ENCODE measurements at places on chromosomes 2 and 18.

DNA sequence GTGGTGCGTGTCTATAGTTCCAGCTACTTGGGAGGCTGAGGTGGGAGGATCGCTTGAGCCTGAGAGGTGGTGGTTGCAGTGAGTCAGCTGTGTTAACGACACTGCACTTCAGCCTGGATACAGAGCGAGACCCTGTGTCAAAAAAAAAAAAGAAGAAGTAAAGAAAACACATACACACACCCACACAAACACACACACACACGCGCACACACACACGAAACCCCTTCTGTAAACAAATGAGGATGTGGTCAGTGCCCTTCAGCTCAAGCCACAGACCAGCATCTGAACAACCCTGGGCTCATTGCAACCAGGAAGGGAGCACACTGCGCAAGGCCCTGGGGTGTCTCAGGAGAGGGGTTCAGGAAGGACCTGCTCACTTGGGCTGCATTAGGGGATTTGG lies 47.9 kb upstream of the KCNF1 start:
- no peak for DNase-seq

GRCh38 chr18:58180738-58181353 lies 136.8 kb downstream of the NEDD4L start:
- peak; percentile 62 for DNase-seq

- no peak for DNase-seq
Measured at GRCh38 chr2:160145471-160145870, 54.6 kb downstream of the ITGB6 start.

DNA sequence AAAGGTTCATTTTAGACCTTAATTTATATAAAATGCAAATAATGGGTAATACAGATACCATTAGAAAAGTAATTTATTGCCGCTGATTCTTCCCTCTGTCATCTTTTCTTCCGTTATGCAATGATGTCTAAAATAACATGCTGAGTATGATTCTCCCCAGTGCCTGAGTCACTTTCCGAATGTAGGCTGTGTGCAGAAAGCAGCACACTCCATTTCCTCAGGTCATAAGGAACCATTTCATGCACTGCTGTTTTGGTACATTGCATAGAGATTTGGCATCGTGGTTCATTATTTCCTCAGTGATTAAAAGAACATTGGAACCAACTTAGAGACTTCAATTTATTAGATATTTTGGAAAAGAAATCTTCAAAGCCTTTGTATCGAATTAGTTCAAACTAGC lies 173.5 kb downstream of the CDH2 start:
- no peak for DNase-seq

DNA sequence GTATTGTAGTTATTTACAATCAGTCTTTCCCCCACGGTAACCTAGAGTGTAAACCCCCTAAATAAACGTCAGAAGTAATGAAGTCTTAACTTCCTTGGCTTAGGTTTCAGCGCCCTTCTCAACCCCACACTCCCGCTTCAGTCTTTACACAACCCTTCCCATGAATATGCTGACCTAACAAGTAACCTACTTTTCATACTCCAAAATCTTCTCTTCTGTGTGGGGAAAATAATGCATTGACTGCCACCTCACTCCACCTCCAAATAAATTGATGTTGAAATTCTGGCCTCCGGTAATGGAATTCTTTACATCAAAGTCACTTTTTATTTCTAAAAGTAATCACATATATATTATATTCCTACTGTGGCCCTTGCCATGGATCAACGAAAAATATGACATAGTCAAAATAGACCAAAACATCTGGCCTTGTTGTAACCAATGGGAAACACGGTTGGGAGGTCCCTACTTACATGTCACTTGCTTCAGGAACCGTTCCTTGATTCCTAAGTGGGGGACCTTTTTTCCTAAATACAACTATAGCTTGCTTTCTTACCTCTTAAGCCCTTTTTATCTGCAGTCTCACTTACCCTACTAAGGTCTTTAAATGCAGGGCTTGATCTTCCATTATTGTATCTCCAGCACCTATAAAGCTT lies 961 bp downstream of the GEN1 start:
- DNase-seq = no peak

- no peak for DNase-seq
Measured at GRCh38 chr2:28901202-28901601, 6.7 kb downstream of the WDR43 start.

GRCh38 chr2:168231609-168232241 lies 15.7 kb downstream of the STK39 start:
- no peak for DNase-seq

All from NCI-H1417 treated with DMSO at 0.1 percent for 48 hours (cell line).